ENCODE measurements at places on chromosomes 6 and 20.

DNA sequence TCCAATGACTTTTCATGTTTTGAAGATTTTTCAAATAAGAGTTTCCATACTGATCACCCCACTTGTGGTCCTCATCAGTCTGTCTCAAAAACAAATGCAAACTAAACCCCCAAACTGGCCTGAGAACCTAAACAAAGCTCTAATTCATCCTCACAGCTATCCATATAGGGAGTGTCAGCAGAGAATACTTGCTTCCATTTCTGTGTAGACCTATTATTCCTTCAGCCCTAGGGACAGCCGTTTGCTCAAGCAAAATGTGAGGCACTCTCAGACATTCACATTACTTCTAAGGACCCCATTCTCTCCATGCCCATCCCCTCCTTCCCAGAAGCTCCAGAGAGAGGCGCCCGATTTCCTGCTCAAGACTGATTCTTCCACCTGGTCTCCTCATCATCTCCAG lies 24.6 kb downstream of the DNAAF9 start:
- no peak for DNase-seq

- no peak for DNase-seq
Measured at GRCh38 chr6:161803131-161803530, 529.3 kb upstream of the AGPAT4 start.

GRCh38 chr6:169253337-169254238 lies at the start of gene THBS2:
THBS2 (minus strand) TSS chr6:169253846; CDS start chr6:169250784, 3,062 bp downstream.
- no peak for DNase-seq

GRCh38 chr6:133088931-133089695 lies 152.0 kb upstream of the EYA4 start:
- DNase-seq, result no peak

- no peak for DNase-seq
Measured at GRCh38 chr20:50472693-50473664, 37.2 kb upstream of the PTPN1 start.

DNA sequence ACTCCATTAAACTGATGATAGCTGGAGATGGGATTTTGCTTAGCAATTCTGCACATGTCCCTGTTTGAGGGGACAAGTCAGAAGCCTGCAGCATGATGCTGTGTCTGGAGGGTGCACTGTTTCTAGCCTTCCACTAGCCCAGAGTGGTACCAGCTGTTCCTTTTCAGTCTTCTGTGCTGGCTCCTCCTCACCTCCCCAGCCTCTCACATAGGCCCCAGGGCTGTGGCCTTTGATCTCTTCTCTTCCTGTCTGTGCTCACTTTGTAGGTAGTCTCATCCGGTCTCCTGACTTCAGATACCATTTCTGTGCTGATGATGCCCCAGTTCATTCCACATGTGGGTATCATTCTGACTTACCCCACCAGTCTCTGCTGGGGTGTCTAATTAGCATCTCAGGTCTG lies 126.3 kb downstream of the HIVEP1 start:
- no peak for DNase-seq

DNA sequence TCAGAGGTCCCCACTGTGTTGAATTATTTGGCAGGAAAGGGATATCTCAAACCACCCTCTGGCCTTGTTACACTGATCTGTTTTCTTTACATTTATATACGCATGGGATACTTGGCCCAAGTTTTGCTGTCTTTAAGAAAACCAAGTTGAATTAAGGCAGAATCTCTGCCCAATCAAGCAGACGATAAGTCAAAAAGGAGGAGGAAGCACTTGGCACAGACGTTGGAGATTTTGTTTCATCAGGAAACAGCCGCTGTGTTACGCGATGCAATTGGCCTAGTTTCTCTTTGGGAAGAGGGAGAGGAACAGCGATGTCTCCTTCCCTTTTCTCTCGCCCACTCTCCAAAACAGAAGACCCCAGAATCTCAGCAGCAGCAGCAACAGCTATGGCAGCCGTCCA lies 20.2 kb upstream of the NAA20 start:
- no peak for DNase-seq

DNA sequence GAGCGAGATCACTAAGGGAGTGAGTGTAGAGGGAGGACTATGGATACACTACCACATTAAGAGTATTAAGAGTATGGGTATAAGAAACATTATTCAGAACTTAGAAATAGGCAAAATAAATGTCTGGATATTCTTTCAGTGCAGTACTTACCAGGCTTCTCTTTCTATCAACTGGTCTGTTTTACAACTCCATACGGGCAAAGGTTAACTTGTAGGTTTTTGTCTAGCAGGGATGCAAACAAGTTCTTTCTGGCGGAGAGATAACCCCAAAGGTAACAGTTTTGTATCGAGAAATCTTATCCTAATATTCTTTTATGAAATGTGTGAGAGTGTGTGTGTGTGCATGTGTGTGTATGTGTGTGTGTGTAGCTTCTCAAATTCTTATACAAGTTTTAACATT lies 186.2 kb downstream of the ARHGAP18 start:
- no peak for DNase-seq

DNA sequence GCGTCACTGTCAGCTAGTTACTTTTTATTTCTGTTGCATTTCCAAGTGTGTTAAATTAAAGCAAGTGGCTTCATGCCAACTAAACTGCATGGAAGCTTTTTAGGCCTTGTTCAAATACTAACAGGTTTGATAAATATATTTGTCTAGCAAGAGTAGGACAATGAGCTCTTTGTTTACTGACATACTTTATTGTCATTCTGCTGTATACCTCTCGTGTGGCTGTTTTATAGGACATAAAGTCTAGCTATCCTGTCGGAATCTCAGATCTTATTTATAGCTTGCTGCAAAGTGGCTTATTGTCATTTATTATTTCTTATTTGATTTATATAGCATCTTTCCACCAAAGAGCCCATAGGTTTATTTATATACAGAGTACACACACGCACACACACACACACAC lies 711.1 kb downstream of the KIF16B start:
- no peak for DNase-seq

DNA sequence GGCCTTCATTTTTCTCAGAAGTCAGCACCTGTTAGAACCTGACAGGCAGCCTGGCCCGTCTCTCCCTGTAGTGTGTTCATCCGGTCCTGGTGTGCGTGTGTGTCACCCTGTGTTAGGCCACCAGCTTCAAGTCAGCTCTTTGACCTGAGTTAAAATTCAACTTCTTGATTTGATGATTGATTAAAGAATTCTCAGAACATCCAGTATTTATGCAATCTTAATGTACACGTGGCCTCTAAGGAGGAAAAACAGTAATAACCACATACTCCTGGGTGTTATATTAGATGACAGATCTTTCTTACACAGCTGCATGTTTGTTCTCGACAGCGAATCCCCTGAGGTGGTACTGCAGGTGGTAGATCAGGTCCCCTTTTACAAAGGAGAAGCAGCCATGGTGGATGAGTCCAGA lies 19.1 kb upstream of the TMEM217 start:
- no peak for DNase-seq

DNA sequence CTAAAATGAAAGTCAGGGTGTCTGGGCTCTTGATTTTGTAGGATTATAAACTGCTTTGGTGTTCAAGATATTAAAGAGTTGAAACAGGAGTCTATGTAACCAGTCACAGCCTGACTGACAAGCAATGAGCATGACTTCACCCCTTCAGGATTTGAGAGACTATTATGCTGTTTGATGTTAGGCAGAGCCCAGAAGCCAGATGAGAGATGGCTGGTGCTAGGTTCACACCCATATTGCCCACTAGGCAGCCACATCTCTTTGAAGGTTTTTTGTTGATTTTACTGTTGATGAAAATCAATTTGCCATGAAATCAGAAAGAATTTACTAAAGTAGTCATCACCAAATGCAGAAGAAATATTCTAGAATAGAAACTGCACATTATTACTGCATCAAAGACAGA lies 243.6 kb downstream of the KHDRBS2 start:
- no peak for DNase-seq

- DNase-seq, result no peak
Measured at GRCh38 chr20:16111852-16112412, 461.3 kb downstream of the KIF16B start.

- peak; percentile 20 for DNase-seq
Measured at GRCh38 chr6:106513808-106514582, 115.3 kb downstream of the RTN4IP1 start.

- DNase-seq, result no peak
Measured at GRCh38 chr20:22511943-22512910, 72.1 kb downstream of the FOXA2 start.
